ENCODE measurements at places on chromosomes 7 and 10.

- no peak for DNase-seq
These were observed 16.0 kb downstream of the FZD1 start for GRCh38 chr7:91280185-91280584.

- DNase-seq, result no peak
These were observed 25.4 kb upstream of the ST8SIA6 start for GRCh38 chr10:17479822-17480221.

GRCh38 chr7:151924508-151924907 is 31.7 kb upstream of the GALNTL5 start:
- DNase-seq, result no peak

DNA sequence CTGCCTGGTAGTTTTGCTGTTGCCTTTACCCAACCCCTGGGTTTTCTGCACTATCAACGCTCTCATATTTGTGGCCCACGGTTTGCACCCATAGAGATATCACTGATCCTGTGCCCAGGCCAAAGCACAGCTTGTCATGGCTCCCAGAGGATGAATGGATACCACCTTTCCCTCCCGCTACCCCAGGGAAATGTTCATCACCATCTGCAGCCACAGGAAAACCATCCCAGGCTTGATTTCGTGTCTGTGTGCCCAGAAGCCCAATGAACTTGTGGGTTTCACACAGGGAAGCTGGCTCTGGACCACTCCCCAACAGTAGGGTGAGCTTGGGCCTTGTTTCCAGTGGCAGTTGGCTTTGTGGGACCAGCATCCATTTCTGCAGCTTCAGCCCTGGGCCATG is 143.1 kb upstream of the GDF10 start:
- DNase-seq, result no peak

DNA sequence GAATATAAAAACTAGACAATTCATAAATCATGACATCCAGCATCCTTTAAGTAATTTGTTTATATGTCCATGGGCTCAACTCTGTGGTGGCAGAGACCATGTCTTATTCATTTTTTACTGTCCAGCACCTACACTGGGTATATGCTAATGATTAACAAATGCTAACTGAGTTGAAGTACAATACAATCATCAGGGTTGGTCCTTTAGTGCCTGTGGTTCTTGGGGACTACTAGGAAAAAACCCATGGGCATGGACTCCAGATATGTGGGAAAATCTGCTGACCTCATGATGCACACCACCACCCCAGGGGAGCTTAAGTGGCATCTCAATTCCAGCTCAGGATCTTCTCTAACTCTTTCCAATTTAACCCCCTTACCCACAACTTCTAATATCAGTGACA is 85.3 kb upstream of the YAE1 start:
- no peak for DNase-seq

DNA sequence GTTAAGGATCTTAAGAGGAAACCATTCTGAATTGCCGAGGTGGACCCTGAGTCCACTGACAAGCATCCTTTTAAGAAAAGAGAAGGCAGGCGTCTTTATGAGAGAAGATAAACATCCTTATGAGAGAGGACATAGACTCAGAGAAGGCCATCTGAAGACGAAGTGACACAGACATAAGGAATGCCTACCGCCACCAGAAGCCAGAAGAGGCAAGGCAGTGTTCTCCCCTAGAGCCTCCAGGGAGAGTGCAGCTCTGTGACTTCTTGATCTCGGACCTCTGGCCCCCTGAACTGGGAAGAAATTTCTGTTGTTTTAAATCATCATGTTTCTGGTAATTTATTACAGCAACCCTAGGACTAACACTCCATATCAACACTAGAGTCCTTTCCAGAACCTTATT is 25.2 kb upstream of the ING3 start:
- DNase-seq, result no peak

Data from activated T-cell treated with anti-CD3 and anti-CD28 coated beads, Interleukin-2, amount 50 U/mL, for 48 hours (primary cell).